ENCODE measurements at places on chromosomes 4 and X.

- peak; percentile 61 for DNase-seq
Observed at GRCh38 chr4:94559351-94559806, 107.6 kb downstream of the PDLIM5 start.

- no peak for DNase-seq
Observed at GRCh38 chr4:98891478-98892337, 37.2 kb downstream of the EIF4E start.

DNA sequence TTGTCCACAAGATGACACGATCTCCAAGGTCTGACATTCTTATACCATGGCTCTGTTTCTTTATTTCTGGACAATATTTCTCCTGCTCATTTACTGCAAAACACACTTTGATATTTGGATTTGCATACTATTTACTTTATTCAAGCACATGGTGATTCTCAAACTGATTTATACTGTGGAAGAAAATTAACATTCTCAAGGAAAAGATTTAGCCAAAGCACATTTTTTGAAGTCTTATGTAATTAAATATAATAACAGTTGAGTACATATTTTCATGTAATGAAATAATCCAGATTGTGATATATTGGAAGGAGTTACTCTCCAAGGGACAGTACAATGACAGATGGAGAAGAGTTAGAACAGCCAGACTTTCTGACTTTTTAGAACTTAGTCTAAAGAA is 155.8 kb upstream of the CT83 start:
- no peak for DNase-seq

DNA sequence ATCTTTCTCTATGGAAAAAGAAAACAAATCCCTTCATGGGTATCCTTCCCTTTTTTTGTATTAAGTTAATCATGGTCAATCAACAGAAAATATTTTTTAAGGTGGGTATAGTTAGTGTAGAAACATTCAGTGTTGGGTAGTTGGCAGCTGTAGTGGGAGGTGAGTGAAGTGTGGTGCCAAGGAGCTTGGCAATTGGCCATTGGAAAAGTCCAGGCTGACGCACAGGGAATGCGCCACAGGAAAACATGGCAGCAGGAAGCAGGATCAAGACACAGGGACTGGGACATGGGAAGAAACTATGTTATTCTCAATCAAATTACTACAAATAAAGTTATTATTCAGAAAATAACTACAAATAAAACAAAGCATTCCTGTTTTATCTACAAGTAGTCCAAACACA is 20.0 kb downstream of the PALLD start:
- no peak for DNase-seq

DNA sequence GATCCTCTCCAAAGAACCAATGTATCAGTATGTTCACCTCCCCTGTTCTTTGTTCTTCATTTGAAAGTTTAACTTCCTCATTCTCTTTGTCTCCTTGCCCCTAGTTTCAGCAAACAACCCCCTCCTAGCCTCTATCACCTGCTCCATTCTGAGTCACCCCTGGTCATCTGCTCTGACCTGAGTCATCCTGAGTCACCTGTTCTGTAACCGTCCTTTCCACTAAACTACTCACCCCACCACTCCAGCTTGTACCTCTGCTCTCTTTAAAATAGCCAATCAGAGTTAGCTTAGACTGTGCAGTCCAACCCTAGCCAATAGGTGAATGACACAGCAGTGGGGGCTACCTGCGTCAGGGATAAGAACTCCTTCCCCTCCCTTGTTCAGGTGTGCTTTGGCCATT is 249.8 kb upstream of the AADAT start:
- no peak for DNase-seq

- no peak for DNase-seq
Observed at GRCh38 chrX:72142094-72142793, 10.5 kb upstream of the RTL5 start.

DNA sequence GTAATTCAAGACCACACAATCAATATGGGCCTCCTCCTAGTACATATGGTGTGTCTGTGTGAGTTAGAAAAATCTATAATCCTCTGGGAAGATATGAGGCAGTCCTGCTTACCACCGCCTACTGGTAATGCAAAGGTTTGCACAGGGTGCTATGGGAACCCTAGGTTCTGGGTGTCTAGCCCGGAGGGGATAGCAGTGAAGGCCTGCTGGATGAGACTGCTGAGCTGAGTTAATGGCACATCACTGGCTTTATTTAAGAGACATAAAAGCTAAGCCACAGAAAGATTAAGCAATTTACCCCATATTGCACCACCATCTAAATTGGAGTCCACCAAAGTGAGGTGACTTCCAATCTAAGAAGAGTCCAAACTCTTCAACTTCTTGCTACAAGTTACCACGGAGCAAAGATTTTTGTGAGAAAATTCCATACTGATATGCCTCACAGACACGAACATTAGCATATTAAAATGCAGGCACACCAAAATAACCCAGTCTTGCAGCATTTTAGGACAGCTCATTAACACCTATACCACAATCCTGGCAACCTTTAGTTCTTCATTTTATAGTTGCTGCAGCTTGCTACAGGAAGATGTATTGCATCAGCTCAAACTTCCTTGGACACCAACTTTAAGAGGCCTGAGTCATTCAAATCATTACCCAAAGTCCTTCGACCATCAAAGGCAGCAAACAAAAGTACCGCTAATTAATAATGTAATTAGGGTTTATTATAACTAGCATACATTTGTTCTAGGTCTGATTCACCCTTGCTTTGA is 13.7 kb downstream of the DGKK start:
- DNase-seq, result no peak

DNA sequence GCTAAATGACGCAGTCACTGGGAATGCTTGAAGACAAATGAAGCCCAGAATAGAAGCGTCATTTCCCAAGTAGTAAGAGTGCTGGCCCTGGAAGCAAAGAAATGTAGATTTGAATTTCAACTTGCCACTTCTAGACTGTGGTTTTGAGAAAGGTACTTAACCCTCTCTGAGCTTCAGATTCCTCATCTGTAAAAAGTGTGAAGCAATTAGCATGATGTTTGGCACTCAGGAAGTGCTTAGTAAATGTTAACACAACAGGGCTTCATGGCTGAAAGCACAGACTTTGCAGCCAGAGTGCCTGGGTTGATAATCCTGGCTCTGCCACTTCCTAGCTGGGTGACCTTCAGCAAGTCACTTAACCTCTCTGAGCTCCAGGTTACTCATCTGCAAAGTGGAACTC is 147.4 kb upstream of the RPS6KA3 start:
- peak; percentile 45 for DNase-seq

- no peak for DNase-seq
Observed at GRCh38 chrX:69522052-69522451, 17.9 kb downstream of the NALF2 start.

DNA sequence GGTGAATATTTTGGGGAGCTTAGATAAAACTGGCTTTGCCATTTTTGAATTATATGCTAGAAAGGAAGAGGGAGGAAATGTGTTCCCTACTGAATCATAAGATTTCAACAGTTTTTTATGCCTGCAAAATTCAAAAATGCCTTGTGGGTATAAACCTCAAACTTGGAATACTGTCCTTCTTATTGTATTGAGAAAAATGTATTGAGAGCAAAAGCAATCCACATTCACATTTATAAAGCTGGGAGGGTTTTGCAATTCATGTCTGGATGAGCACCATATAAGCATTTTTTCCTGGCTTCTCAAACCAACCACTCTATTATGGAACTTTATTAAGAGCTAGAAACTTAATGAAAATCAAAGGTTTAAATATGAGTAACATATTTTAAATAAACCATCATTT is 289.8 kb downstream of the PCDH7 start:
- DNase-seq, result no peak

GRCh38 chrX:147315483-147315882 is 500.9 kb upstream of the CXorf51A start:
- no peak for DNase-seq

DNA sequence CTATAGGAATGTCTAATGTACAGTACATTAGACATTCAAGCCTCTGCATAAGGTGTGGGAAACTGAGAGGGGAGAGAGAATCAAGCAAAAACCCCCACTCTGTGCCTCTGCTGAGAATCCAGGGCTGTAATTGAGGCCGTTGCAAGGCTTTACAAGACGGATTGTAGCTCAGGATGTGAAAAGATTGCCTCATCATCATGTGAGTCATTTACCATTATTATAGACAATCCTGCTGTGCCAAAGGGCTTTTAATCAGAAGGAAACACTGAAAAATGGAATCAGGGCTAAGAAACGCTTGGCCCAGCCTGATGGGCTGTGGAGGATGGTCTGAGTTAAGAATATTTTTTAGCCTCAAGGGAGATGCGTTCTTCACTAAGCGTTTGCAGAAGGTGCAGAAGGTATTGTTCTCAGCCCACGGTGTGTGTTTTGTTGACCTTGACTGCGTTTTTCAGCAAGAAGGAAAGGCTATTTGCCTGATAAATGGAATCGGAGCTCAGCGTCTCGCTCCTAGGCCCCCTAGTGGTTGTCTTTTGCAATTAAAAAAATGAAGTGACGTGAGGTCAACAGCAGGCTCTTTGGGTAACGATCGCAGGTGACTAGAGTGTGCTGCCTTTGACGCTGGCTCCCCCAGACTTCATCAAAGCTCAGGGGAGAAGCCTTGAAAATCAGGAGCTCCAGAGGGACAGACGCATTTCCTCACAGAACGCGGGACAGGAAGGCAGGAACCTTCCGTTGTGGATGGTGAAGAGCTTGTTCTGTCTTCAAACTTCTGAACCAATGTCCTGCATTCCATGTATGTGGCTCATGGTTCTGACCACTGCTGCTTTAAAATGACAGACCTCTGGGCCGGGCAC is 18.1 kb upstream of the CHRNA9 start:
- peak; percentile 96 for DNase-seq

DNA sequence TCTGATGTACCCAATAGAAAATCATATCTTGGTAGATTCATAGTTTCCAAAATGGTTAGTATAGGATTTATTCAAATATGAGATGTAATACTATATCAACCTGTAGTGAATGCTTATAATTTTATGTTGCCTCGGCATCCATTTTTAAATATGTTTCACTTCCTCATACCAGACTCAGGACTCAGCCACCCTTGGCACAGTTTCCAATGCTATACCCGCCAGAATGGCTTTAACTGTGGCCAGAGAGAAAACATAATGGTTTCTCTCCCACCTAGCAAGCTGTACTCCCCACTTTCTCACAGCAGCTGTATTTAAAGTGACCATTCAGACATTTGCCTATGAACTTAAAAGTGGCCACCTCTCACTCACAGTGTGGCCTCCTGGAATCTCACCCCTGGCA is 466.6 kb upstream of the PABPC4L start:
- DNase-seq, result no peak

- peak; percentile 76 for DNase-seq
Observed at GRCh38 chr4:5722328-5722727, 11.3 kb downstream of the EVC start.

DNA sequence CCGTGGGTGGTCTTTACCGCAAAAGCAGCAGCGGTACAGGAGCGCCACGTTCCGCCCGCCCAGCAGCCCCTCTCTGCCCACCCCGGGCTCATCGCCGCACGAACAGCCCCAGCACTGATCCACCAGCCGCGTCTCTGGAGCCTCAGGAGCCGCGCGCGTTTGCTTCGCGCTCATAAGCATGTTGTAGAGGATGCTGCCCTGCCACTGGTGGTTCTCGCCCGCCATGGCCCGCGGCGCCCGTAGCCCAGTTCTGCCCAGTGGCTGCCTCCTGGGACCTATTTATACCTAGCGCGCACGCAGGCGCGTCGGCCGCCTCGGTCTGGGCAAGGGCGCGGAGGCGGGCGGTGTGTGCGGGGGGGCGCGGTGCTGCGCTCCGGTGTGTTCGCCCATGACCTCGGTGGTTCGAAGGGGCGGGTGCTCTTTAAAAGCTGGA is at the start of gene NR0B1:
TSS of gene NR0B1 (minus strand) at position 252 of the 433 bp plus-strand sequence. CDS start at position 225, 27 bp downstream.
- DNase-seq, result peak; percentile 31

GRCh38 chr4:53479736-53480525 is 102.5 kb downstream of the FIP1L1 start:
- peak; percentile 75 for DNase-seq

DNA sequence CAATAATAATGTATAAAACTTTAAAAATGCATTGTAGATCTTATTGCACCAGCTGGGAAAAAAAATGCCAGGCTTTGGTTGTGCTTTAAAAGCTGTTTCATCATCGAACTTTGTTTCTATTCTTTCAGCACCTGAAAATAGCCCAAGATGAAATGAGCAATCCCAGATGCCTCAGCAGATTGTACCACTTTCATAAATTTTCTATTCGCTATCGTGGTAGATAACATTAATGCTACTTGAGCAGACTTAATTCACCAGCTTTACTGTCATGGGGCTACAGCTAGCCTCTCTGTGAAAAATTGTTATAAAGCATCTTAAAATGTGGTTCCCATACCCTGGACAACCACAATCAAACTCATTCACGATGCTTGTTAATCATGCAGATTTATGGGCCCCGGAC is 599.6 kb upstream of the HS3ST1 start:
- DNase-seq, result no peak

GRCh38 chr4:7414736-7415510 is 19.8 kb downstream of the PSAPL1 start:
- no peak for DNase-seq

- no peak for DNase-seq
Observed at GRCh38 chrX:143988356-143988755, 104.5 kb downstream of the UBE2NL start.

GRCh38 chr4:27217261-27217769 is 356.7 kb downstream of the STIM2 start:
- DNase-seq, result peak; percentile 82

DNA sequence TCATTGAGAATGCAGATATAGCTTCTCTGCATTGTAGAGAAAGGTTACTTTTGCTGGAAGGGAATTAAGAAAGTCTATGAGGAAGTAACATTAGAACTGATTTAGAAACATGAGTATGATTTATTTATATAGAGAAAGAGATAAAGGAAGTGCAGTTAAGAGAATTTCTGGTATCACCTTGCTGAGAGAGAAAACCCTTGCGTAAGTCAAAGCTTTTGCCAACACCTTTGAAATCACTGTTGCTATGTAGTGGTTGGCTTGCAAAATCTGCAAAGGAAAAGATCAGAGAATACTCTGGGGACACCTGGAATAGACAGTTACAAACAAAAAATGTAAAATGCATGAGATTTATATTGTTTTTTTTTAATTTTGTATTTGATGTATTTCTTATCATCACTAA is 137.3 kb upstream of the RXFP1 start:
- DNase-seq, result no peak

DNA sequence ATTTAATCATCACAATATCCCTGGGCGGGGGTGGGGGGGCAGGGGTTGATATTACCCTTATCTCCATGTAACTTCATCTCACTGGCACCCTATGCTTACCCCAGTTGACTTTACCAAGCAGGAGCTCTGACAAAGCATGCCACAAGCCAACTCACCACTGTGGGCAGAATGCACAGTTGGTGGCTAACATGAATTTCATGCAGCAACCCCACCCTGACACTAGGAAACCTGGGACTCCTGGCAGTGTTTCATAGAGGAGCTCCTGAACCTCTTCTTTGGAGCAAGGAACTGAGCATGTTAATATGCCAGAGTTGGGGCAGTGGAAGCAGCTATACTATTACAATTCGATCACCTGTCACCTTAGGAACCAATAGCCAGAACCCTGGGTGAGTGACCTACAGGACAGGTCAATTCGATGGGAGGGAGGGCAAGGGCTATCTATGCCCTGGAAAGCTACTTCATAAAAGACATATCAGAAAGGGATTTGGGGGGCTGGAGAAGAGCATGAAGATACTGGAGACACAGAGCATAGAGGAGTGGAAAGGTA is 97.2 kb upstream of the ACSL4 start:
- peak; percentile 6 for DNase-seq

Measured in GM23248 (cell line).